ENCODE measurements at places on chromosomes 12 and 14.
A peak's percentile ranks its signal among the peaks of the same experiment; 100 is the strongest.

DNA sequence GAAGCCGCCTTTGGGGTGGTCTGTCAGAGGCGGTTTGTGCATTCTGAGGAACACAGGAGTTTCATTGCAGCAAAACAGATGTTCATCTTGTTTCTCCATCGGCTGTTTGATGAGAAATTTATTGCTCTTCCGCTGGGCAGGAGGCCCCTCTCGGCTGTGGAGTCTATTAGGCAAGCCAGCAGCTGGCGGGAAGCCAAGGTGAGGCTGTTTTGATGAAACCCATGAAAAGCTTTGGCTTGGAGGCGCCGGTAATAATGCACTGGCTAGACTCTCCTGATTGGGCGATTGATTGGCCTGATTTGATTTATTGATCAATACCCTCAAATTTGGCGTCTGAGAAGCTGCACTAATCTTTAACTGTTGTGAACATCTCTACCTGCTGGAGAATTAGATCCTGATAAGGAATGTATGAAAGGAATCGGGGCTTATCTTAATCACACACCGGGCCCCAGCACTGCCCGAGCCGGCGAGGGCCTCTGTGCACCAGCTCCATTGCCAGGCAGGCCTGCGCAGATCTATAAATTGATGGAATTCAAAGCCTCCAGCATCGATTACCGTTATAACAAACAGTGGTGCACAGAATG is 187.7 kb downstream of the PHETA1 start:
- peak; percentile 91 for DNase-seq

GRCh38 chr14:64680714-64681065 is 23.5 kb upstream of the PLEKHG3 start:
- no peak for DNase-seq

DNA sequence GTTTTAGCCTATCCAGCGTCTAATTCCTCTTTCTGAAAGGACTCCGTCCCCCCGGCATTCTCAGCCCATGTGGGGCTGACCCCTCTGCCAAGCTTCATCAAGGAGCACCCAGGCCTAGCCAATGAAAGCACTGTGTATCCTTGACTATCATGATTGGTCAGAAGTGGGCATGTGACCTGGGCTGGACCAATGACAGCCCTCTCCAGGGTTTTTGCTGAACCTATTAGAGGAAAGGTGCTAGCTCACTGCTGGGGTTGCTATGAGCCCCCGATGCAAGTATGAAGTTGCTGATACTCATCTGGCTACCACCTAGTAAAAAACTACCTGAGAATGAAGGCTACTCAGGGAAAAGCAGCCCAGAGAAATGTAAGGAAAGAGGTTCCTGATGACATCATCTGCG is 68.1 kb downstream of the LRRC74A start:
- DNase-seq = no peak

GRCh38 chr14:100566119-100566518 is 21.1 kb downstream of the BEGAIN start:
- no peak for DNase-seq

GRCh38 chr12:10722502-10722904 is 620 bp downstream of the YBX3 start:
- no peak for DNase-seq

- no peak for DNase-seq
These were observed 25.6 kb upstream of the ARID2 start for GRCh38 chr12:45703942-45704341.

GRCh38 chr12:108457734-108458361 is 57.2 kb upstream of the FICD start:
- no peak for DNase-seq

GRCh38 chr12:121108492-121108891 is 24.2 kb upstream of the P2RX7 start:
- DNase-seq = no peak

DNA sequence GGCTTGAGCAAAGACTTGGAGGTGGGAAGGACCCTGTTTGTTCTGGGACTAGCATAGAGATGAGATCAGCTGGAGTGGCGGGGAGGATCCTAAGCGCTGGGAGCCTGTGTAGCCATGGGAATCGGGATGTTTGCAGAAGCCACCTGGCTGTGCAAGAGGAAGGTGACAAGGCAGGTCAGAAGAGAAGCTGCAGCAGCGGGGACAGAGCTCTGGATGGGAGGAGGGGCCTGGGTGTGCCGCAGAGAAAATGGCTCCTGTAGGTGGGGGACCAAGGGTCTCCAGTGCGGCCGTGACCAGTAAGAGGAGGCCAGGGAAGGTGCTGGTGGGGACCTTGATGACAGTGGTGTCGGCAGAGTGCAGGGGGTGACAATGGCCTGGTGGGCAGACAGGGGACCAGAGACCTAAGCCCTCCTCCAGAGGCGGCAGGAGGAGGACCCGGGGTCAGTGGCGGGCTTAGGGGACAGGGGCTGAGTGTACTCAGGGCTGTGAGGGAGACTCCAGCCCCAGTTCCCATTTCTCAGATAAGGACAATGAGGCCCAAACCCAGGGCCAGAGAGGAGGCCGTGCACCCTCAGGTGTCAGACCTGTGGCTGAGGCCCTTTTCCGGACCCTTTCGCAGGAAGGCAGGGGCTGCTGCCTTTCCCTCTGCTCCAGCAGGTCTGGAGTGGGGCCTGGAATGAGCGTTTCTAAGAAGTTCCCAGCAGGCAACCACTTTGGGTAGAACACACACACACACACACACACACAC is 206.6 kb upstream of the RTL1 start:
- no peak for DNase-seq

DNA sequence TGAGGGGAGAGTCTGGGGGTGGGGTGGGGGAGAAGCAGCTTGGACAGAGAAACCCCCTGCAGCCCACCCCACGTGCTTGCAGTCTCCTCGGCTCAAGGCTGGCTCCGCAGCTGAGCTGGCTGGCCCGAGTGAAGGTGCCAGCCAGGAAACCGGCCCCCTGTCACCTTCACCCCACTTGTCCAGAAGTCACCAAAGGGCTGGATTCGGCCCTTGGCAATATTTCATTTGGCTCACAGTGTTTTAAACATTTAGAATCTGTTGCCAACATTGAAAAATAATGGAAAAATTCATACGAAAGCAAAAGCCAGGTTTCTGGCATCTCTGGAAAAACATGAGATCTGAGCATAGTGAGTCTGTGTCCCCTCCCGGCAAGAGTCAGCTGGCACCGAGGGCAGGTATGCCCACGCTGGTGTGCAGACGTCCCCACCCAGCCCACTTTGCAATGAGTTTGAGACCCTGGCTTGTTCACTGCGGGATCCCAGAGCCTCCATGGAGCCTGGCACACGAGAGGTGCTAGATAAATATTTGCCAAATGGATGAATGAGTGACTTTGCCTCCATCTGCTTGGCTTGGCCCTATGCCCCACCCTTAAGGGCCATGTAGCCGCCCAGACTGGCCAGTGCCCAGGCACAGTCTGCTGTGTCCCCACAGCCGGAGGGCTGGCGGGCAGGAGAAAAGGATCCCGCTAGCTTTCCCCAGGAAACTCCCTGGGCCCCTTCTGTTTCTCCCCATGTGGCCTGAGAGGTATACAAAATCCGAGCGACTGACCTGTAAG is 18.2 kb downstream of the MSI1 start:
- no peak for DNase-seq

DNA sequence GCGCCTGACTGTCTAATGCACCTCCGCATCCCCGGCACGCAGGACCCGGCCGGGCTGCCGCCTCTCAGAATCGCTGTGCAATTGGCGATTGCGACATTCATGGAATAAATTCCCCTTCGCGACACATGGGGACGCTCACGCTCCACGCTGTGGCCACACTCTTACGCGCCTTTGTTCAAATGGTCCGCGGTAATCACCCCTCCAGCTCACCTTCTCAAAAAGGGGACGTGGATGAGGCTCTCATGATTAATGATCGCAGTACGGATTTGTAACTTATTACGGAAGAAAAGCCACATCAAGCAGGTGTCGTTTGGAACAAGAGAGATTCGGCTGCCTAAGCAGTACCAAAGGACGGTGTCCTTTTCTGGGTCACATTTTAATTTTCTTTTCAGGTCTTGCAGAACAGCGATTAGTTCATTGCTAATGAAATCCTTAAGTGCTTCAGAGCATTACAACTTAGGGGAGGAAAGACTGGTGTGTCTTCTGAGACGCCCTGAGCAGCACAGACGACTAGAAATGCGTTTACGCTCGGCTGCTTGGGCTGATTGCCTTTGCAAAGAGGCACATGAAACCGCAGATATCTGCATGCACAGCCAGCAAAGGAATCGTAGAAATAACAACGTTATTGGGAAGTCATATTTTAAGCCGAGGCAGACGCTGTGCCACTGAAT is 37.3 kb upstream of the ADGRD1 start:
- DNase-seq = peak; percentile 37

GRCh38 chr14:96746101-96746500 is 51.1 kb upstream of the VRK1 start:
- no peak for DNase-seq

DNA sequence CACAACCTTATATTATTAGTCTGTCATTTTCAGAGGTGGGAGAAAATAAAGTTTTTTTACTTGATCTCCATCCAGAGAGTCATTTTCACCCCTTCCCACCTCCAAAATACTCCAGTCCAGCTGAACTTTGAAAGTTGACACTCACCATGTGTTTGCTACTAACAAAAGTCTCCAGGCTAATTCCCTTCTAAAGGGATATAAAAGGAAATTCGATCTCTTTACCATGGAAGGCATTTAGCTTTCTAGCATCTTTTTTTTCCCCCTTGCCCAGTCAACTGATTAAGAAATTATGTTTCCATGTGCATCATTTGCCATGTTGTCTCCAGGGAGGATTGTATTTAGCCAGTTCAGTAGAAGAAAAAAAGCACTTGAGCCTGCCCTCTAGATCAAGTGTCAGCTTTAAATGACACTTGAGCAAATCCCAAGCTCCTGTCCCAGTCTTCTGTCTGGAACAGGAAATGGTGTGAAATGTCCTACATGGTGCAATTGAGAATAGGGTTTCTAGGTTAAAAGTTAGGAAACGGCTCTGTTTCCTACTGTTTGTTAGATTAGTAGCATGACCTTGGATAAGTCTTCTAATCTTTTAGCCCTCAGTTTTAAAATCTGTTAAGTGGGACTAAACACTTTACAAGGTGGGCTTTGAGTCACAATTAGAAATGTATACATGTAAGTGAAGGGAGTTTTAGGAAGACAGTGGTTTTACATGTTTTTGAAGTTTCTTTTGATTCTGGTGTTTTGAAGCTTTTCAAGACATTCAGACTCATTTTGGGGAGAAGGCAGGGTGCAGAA is 67.2 kb downstream of the GNS start:
- DNase-seq = peak; percentile 99

DNA sequence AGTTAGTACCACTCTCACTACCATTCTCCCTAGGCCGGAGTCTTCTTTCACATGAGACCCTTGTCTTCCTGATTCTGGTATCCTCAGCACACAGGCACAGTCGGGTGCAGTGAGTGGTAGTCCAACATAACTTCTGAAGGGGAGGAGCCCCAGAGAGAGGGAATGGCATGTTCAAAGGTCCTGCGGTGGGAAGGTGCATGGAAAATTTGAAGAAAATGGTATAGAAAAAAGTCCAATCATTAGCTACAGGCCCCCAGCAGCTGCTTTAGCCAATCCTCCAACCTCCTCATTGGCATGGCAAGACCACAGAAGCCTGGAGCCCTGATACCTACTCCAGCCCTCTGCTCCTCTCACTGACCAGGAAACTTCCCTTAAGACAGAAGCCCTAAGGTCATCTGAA is 96.6 kb downstream of the ZFP36L1 start:
- DNase-seq = no peak

DNA sequence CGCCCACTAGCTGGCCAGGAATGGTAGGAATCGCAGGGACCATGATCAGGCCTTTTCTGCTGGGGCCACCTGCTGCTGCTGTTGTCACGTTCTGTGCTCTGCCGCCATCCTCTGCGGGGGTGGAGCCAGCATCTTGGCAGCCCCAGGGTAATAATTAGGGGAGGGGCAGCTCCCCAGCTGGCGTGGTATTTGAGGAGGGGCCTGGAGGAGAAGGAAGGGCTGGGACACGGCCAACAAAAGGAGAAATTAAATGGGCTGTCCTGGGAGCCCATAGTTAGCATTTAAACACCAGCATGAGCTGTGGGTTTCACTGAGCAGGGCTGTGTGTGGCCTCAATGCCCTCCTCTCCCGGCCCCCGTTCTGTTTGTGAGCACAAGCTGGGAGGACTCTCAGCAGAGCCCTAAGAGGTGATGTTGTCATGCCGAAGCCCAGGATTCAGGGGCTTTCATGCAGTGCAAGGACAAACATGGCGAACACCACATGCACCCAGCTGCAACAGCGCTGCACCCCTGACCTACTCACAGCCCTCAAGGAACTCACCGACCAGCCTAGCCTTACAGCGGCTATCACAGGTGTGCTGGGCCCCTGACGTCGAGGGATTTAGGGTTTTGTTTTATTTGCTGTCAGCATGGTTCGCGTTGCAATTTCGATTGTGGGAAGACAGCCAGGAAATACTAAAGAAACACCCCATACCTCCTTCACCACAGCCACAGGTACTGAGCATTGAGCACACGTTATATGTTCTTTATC is 324.3 kb downstream of the CACNA1C start:
- DNase-seq = no peak

GRCh38 chr12:5187136-5187535 is 143.5 kb downstream of the KCNA5 start:
- no peak for DNase-seq

DNA sequence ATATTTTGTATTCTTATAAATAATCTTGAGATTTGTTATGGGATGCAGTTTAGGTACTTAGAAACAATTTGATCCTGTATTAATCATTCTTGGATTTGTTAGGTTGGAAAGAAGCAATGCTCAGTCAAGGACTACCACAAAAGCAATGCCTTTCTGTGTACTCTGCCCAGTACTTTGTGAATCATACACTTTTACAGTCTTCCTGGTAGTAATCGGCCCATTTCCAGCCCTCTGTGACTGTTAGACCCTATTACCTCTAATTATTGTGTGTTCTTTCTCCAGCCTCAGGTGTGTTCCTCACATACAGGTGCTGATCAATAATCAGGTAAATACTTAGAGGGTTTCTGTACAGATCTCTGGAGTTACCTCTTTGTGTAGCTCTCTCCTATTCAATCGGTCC is 609.0 kb downstream of the KCNH5 start:
- no peak for DNase-seq

- DNase-seq = no peak
These were observed 43.4 kb upstream of the CFAP54 start for GRCh38 chr12:96445691-96446583.

DNA sequence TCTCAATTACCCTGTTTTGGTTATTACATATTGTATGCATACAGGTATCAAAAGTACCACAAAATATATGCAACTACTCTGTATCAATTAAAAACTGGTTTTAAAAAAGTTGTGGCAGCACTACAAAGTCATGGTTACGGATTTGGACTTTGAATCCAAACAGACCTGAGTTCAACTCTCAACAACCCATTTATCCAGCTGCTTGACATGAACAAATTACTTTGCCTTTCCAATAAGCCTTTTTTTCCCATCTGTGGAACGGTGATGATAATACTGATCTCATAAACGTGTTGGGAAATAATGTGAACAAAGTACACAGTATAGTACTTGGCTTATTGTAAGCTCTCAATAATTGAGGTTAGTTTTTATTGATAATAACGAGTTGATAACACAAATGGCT is 85.0 kb downstream of the MNAT1 start:
- DNase-seq = no peak

Data from NCI-H524 (cell line).